ENCODE measurements at places on chromosomes 4 and X.

- DNase-seq, result no peak
Observed at GRCh38 chrX:119579414-119579813, 5.1 kb downstream of the UBE2A start.

DNA sequence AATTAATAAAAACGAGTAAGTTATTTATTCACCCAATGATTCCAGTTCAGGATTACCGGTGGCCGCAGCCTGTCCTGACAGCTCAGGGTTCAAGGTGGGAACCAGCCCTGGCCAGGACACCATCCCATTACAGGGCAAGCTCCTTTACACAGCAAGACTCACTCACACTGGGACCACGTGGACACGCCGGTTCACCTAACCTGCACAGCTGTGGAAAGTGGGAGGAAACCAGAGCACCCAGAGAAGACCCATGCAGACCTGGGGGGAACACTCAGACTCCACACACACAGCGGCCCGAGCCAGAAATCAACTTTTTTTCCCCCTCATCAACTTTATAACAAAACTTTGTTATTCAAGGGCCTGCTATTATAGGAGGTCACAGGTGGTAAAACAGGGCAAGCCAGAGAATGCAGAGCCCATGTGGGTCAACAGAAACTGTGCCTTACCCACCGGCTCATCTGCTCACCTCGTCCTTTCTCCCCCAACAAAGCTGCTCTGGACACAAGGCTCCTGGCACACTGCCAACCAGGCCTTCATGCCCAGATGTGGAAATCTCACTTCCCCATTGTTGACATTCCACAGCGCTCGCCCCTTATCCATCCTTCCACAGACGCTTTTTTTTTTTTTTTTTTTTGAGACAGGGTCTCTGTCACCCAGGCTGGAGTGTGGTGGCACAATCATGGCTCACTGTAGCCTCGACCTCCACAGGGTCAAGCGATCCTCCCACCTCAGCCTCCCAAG, 8.0 kb upstream of the ODAPH start:
- DNase-seq, result peak; percentile 75

DNA sequence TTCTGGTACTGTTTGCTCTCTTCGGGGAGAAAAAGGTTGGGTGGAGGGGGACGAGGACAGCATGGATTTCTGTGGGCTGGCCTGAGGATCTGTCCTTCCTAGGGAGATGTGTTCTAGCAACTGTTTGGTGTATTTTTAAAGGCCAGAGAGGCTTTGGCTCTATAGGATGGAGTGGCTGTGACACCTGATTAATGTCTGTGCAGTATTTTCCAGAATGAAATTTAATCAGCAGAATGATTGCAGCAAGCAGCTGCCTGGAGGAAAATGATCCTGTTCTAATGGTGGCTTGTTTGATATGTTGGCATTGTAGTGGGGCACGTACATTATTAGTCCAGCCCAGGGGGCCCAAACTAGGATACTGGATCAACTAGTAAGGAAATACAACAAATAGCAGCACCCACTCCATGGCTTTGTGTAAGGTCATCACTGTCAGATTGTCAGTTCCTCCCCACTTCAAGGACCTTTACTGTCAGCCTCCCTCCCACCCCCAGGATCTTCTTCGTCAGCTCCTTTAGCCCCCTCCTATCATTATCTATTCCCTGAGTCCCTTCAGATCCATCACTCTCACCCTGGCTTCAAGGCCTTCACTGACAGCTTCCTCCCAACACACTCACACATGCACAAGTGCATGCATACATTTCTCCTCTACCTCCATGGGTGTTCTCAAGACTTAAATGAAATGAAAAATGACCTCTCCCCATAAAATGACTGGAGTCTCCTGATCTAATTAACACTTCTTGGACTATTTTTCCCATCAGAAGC, 10.4 kb upstream of the TMEM255A start:
- no peak for DNase-seq

GRCh38 chr4:188439641-188440311, 300.5 kb downstream of the TRIML1 start:
- no peak for DNase-seq

GRCh38 chr4:52856801-52857200, 5.3 kb upstream of the RASL11B start:
- DNase-seq, result peak; percentile 70

DNA sequence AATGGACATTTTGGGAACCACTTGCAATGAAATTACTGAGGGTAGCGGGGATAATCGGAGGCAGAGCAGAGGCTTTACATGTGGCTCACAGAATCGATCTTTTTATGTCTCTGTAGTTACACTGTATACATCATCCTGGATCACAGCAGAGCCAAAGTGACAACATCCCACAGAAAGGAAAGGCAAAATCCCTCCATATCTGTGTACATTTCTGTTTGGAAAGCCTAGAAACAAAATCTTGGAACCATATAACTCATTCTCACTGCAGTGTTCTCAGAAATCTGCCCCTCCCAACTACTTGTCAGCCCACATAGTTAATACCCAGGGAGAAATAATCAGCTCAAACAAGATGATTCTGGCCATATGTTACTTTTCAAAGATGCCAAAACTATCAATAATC, 211.6 kb downstream of the DCLK2 start:
- no peak for DNase-seq

- DNase-seq, result no peak
Observed at GRCh38 chrX:17933856-17934255, 72.8 kb upstream of the RAI2 start.

GRCh38 chr4:75714011-75714410, 10.4 kb upstream of the USO1 start:
- no peak for DNase-seq

GRCh38 chr4:34824515-34824914, 1419.8 kb downstream of the ARAP2 start:
- DNase-seq, result no peak

- DNase-seq, result peak; percentile 26
Observed at GRCh38 chrX:132776486-132777210, 181.8 kb downstream of the HS6ST2 start.

DNA sequence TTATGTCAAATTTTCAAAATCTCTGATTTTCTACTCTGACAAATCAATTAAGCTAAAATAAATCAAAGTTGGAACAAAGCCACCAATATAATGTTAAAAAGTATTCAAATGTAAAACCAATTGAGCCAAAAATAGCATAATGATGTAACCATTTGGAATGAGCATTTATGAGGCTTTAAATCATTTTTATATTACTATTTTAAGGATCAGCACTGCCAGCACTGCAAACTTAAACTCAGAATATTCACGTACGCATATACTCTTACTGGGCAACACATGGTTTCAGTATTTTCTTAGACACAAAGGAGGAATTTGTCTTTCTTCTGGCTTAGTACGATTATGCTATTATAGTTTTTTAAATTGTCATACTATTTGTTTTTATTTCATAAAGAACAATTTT, 52.2 kb downstream of the AFAP1 start:
- DNase-seq, result no peak

- peak; percentile 50 for DNase-seq
Observed at GRCh38 chrX:72620550-72621145, 48.0 kb upstream of the HDAC8 start.

- DNase-seq, result no peak
Observed at GRCh38 chr4:48175806-48176205, 41.8 kb upstream of the TXK start.

GRCh38 chr4:69589884-69590283, 49.6 kb downstream of the UGT2A2 start:
- DNase-seq, result no peak

- no peak for DNase-seq
Observed at GRCh38 chrX:124239911-124240310, 92.5 kb upstream of the TEX13D start.

GRCh38 chrX:13130816-13131215, 86.4 kb upstream of the FAM9C start:
- no peak for DNase-seq

GRCh38 chrX:132119283-132119682, 8.5 kb downstream of the FRMD7 start:
- DNase-seq, result no peak

DNA sequence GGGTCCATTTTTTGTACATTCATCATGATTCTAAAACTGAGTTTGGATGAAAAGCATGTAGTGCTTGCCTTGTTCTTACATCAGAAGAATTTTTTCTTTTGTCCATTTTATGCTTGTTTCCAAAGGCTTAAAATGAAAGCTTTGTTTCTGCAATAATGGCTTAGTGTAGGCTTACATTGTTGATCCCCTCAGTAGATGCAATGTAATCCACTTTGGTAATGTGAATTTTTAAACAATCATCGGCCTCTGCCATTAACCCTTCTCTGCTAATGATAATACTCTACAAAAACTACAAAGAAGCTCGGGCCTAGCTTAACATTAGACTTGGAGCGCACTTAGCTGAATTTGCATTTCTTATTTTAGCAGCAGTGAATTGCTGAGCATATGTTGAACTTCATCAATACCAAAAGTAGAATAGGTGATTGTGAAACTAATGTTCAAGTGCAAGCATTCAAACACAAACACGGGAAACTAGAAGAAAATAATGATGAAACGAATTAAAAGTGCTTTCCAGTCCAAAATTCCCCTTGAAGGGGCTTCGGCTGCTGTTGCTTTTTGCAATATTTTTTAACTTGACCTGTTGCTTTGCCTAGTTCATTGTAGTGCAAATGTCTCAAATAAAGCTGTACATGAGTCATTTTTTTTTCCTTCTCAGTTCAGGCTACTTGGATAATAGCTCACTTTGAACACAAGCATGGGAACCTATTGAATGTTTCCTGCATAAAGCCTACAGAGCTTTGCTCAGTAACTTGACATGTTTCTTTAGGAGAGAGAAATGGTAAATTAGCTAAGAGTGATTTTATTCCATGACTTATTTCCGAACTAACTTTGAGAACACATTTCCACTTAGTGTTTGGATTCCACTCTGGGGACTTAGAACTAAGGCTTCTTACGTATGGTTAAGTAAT, 66.5 kb downstream of the SLIT2 start:
- DNase-seq, result no peak

DNA sequence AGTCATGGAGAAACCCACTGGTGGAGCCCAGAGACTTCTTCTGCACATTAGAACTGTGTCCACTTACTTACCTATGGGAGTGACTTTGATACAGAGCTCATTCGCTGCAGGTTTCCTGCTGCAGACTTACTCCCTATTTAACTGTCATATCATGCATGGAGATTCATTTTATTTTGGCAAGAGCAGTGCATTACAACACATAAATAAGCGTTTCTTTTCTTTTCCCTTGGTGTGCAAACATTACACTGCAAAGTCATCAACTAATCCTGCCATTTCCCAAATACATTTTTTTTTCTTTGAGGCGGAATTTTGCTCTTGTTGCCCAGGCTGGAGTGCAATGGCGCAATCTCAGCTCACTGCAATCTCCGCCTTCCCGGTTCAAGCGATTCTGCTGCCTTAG, 230.9 kb upstream of the SFRP2 start:
- DNase-seq, result no peak

DNA sequence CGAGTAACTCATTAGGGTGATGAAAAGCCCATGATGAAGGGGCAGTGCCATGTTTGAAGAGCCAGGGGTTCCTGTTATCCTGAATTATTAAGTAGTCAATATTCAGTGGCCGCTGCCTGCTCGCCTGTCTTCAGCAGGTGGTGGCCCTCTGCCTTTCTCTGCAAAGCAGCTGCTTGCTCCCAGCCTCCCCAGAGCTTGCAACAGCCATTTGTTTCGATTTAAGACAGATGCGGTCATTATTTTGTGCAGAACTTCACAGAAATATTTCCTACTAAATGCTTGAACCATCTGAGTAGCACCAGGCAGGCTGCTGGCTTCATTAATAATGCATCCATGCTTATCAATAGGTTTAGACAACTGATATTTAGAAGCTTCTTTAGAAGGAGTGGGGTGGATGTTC, 104.3 kb upstream of the TTC29 start:
- DNase-seq, result no peak

DNA sequence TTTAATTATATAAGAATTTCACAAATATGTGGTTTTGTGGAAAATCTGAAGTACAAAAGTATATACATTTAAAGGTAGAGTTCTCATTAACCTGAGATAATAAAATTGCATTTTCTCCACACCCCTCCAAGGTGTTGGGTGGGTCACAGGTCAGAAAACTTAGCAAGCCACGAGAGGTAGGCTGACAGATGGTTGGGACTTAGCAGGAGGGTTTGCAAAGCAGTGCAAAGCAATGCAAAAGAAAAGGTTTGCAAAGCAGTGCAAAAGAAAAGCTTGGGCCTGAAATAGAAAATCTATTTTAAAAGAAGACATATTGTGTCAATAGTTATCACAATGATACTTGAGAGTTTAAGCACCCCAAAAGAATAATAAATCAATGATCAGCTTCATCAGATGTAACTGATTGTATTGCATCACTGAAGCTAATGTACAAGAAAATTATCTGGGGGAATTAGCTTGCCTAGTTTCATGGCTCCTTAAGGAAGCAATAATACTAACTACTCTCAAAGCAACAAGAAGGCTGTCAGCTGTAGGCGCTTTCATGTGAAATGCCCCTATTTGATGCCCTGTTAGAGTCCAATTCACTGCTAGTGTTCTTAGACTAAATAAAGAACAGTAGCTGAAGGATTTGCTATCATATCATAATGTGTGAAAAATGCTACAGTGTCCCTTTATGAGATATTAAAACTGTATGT, 319.5 kb downstream of the KCNIP4 start:
- no peak for DNase-seq

- no peak for DNase-seq
Observed at GRCh38 chr4:142034101-142034500, 397.7 kb downstream of the IL15 start.

- peak; percentile 80 for DNase-seq
Observed at GRCh38 chr4:70945046-70945445, 42.9 kb downstream of the MOB1B start.

GRCh38 chrX:43000121-43000520, 222.2 kb upstream of the PPP1R2C start:
- no peak for DNase-seq

DNA sequence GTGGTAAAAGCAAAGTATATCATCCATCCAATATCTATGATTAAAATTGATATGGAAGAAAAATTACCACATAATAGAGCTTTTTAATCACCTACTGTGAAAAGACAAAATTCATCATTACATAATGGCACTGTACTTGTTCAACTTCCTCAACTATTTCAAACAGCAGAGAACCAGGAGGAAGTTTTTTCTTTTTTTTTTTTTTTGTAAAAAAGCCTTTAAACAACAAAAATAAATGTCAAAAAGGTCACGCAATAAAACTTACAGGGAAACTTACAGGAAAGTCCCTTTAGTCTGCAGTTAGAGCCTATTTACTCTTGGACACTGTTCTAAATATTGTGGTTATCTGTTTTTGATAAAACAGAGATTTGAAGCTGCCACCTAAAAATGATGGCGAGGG, 4.8 kb downstream of the PDGFC start:
- peak; percentile 88 for DNase-seq

- DNase-seq, result no peak
Observed at GRCh38 chrX:45508454-45508853, 307.8 kb upstream of the DIPK2B start.

- DNase-seq, result peak; percentile 88
Observed at GRCh38 chr4:39046249-39046648, 14.0 kb upstream of the TMEM156 start.

- DNase-seq, result no peak
Observed at GRCh38 chr4:112946127-112946526, 103.3 kb upstream of the ANK2 start.
